ENCODE measurements at places on chromosomes 3 and 15.

- DNase-seq = no peak
These were observed 4.8 kb downstream of the C3orf52 start for GRCh38 chr3:112090887-112091586.

GRCh38 chr3:180875124-180875698 lies 37.3 kb upstream of the FXR1 start:
- no peak for DNase-seq

DNA sequence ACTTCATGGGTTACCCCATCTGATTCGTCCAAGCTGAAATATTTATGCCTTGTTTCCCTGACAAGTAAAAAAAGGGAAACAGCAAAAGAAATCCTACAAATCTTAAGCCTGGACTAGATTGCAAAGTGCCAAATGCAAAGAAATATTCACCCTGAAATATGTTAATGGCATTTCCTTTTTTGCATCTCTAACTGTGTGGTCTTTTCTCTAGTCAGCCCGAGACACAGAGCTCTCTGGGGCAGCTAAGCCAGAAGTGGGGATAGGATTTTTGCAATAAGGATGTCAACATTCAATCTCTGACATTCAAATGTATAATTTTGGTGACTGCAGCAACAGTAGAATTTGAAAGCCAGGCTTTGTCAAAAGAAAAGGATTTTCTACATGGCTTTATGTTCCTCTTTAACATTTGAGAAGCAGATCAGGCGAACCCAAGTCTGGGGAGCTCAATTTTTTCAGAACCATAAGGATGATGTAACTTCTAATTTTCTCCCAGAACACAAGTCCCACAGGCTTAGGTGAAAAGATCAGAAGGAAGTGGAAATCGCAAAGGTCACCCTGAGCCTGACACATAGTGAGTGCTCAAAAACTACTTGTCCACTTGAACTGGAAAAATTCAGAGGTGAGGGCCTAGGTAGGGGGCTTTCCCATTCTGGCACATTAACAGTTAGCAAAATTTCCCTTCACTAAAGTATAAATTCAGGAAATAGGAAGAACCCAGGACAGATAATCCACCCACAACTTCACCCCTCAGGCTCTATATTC lies 28.2 kb upstream of the KCNMB3 start:
- no peak for DNase-seq

DNA sequence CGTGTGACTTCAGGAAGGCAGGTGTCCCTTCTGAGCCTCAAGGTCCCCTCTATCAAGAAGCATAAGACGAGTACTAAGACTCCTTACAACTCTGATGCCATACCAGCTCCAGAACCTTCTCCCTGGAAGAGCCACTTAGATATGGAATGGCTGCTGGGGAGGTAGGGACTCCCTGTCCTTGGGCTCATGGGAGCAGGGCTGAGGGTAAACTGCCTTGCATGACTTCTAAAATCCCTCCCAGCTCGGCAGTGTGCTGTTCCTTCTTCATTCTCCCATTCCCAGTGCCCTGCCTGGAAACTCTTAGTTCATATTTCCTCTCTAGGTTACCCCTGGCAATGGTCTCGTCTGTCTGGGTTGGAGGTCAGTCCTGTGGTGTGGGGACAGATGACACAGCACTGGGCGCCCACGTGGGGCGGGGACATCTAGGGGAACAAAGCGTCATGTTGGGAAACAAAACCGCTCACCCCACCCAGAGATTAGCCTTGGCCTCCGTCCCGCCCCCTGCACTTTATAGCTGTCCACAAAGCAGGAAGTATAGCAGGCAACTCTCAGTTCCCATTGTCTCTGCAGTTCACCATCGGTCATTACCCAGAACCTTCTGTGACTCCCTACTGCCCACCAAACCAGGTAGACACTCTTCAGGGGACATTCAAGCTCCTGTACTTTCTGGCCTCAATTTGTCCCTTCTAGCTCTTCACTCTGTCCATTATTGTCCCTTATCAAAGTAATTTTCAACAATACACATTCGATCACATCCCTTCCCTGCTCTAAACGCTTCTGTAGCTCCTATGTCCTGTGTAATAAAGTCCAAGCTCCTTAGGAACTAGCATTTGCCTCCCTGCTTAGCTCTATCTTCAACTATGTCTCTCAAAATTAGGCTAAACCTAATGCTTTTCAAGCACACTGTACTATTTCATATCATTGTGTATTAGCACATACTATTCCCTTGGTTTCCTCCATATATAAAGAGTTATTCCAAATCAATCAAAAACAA lies 73.8 kb downstream of the IQSEC1 start:
- no peak for DNase-seq
